ENCODE measurements at places on chromosomes 7 and 10. TPM values are rescaled to one million over a fixed set of nuclear protein-coding genes. Genes with fewer than 3 reads are reported as not detected.

Gene KCNIP2
- total RNA-seq, result 0.27 TPM

GRCh38 chr7:18163091-18163490 is 135.4 kb upstream of the PRPS1L1 start:
- no peak for DNase-seq

Gene UTF1
- under 0.01 TPM for total RNA-seq

Gene NME8
- 0.27 TPM for total RNA-seq

Gene PRR15
- total RNA-seq, result 15.9 TPM

All from hematopoietic multipotent progenitor cell (in vitro differentiated cells).